Lung microvascular endothelial cell (primary cell): ENCODE measurements at places on chromosomes 1 and 21.
A peak's percentile ranks its signal among the peaks of the same experiment; 100 is the strongest.

- DNase-seq = no peak
Measured at GRCh38 chr1:6953907-6954364, 168.7 kb downstream of the CAMTA1 start.

DNA sequence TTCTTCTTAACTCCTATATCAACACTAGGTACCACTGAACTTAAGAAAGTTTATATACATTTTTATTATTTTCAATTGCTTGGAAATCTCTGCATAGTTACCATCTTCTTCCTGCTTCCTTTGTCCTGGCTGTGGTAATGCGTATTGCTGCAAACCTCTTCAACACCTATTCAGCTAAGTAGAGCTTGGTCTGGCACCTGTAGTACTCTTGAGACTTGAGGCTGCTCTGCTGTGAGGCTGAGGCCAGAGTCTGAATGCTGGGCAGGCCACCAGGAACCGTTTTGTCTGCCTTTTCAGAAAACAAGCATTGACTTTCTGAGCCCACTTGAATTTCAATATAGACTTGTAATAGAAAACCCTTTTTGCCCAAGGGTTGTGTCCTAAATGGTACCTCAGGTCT, 52.0 kb upstream of the RGS2 start:
- no peak for DNase-seq

DNA sequence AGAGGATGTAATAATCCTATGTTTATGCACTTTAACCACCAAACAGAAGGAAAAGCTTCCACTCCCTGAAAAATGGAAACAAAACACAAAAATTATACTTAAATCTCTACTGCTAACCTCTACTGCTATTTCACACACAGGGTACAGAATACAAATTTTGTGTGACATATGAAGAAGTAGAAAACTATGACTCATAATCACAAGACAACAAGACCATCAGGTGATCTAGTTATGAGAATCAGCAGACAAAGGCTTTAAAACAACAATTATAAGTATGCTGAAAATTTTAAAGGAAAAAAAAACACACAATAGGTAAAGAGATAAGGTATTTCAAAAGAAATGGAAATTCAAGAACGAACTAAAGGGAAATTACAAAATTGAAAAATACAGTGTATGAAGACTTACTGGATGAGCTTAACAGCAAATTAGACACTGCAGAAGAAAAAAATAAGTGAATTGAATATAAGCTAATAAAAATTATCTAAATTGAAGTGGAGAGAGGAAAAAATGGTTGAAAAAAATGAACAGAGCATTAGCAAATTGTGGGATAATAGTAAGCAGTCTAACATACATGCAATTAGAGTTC, 13.6 kb upstream of the NAV1 start:
- DNase-seq = no peak

DNA sequence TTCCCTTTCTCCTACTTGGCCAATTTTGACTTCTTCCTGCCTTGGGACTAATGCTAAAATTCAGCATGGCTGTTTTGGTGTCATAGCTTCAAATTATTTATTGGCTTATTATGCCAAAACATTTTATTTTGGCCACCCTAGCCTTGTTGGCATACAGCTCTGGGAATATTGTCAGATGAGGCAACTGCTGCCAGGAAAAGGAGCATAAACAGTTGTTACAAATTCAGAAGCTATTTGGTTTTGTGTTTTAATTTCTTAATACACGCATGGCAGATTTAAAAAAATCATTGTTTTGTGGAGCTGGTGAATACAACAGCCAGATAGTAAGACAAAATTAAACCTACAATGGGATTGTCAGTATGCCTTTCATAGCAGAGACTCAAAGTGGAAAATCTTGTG, 66.8 kb upstream of the BCL10 start:
- peak; percentile 67 for DNase-seq

GRCh38 chr21:23963454-23963853, 1643.8 kb downstream of the MRPL39 start:
- DNase-seq = no peak

- DNase-seq = peak; percentile 21
Measured at GRCh38 chr1:76867342-76868130, at the start of gene ST6GALNAC5. Gene ST6GALNAC5 (plus strand): TSS chr1:76867480.

- DNase-seq = no peak
Measured at GRCh38 chr1:63731117-63732043, 42.4 kb upstream of the ROR1 start.

GRCh38 chr1:78079580-78079979, 33.8 kb downstream of the GIPC2 start:
- no peak for DNase-seq
